ENCODE measurements at places on chromosomes 11 and 22.

GRCh38 chr11:44535191-44535980, 30.1 kb upstream of the CD82 start:
- DNase-seq = no peak

DNA sequence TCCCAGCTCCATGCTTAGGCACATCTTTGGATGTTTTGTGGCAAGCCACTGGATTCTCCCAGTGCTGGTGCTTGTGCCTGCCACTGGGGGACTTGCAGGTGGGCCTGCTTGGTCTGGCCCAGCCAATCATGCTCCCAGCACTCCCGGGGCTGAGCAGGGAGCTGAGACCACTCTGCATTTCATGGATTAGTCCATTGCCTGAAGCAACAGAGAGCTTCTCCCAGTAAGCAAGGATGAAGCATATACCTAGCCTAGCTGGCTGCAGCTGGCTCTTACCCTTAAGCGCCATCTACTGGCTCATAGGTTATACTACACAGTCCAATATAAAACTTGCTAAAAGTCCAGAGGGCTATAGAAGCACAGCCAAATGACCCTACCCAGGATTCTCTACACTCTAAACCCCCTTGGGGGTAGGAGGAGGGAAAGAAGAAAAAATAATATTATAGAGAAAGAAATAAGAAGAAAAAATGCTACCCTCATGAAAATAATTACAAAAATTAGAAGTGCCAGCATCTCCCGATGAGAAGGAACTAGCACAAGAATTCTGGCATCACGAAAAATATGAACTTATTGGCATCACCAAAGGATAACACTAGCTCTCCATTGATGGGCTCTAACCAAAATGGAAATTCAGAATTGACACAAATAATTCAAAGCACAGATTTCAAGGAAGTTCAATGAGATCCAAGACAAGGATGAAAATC, 275.3 kb downstream of the C11orf87 start:
- peak; percentile 57 for DNase-seq

DNA sequence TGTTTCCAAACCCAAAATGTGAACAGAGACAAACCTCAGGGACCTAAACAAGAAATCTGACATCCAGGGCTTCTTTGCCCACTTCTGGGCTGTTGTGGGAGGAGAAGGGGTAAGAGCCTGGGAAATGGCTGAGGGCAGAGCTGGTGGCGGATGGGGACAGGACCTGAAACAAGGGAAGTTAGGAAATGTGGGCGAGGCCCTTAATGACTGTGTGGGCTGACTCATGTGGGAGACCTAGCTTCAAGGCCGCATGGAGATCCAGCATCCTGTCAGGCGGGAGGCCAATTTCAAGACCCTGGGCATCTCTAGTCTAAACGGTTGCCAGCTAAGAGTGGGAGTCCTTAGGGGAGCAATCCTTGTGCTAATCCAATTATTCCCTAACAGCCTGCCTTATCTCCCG, 2.1 kb upstream of the OAF start:
- DNase-seq = peak; percentile 54

GRCh38 chr11:89065066-89065465, 716 bp downstream of the GRM5 start:
- DNase-seq = no peak

- DNase-seq = no peak
These were observed 12.6 kb upstream of the UCP2 start for GRCh38 chr11:73995247-73995646.

- no peak for DNase-seq
These were observed 690 bp upstream of the UVRAG start for GRCh38 chr11:75814363-75814676.

DNA sequence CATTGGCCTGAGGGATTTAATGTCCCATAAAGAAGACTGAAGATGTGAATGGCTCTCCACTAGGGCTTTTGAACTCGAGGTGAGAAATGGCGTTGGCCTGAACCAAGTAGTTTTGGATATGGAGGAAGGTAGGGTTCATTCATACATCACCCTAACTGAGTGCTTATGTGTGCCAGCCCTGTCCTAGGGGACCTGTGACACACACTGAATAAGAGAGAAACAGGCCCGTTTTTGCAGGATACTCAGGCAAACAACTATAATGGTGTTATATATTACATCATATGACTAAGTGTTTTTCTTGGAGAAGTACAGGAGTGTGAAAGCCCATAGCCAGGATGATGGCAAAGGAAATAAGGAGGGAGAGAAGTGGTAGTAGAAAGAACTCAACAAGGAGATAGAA, 368.1 kb downstream of the TMEM135 start:
- DNase-seq = no peak

DNA sequence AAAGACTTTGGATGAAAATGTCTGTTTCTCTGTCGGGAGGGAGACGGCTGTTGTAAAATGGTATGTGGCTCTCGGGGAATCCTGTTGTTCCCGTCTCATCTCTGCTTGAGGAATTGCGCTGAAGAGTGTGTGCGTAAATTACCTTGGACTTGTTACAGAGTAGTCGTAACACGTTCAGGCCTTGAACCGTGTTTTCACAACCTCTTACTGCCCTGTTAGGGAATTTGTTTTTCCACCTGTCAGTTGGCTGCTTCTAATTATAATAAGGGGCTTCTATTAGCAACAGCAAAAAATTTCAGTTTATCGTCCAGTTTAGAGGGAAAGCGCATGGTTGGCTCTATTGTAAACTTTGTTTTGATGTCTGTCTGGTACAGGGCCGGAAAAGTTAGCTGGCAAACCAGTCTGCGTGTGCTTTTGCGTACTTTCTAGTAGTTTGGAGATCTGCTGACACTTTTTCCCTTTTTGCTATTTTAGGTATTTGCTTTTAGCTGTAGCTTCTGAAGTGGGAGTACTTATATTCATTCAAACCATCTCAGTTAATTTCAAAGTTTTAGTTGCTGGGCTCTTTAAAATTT, 1.5 kb downstream of the HIPK3 start:
- peak; percentile 72 for DNase-seq

Data from astrocyte of the spinal cord (primary cell).